Stimulated activated CD8-positive, alpha-beta memory T cell treated with anti-CD3 and anti-CD28 coated beads, Interleukin-7, amount 100 ng/mL, for 1 hour (primary cell): ENCODE measurements at places on chromosomes 12 and 14.

- DNase-seq, result no peak
These were observed 50.1 kb downstream of the ANAPC7 start for GRCh38 chr12:110353211-110353965.

DNA sequence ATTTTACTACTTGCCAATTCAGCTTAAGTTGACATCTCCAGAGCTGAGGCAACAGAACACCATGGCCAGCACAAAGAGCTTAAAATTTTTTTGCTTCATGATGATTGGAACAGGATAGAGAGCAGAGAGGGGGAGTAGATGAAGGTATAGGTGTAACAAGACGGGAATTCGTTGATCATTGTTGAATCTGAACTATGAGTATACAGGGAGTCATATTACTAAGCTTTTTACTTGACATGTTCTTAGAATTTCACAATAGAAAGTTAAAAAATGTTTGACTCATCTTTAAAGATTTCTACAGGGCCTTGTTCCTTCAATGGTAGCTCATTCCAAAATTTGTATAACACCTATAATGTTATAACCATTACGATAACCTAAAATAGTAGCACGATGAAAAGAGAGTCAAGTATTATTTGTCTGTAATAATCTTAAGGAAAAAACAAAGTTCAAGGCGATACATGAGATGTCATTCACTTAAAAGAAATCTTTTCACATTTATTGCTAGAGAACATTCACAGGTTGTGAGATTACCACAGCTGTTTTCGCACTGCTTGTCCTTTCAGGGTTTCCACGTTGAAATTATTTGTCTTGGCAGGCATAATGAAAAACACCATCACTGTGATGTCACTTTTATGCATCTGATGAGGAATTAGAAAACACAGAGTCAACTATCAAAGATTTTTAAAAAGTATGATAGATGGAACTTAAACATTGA, 33.9 kb downstream of the SPX start:
- no peak for DNase-seq

DNA sequence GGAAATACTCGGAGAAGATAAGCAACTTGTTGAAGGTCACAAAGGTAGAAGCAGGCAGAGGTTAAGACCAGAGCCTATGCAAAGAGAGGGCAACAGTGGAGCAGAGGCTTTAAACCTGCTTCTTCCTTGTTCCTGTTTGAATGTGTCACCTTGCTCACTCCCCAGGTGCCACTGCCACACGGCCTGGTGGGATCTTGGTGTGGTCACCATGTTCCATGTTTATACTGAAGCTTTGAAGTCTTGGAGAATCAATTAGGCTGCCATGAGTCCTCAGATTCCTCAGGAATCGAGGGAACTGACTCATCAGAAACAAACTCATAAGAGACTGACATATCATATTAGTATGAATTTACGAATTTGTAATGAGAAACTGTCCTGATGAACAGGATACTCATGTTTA, 46.8 kb downstream of the IQSEC3 start:
- no peak for DNase-seq

GRCh38 chr12:45561488-45561887, 168.0 kb upstream of the ARID2 start:
- DNase-seq, result no peak

DNA sequence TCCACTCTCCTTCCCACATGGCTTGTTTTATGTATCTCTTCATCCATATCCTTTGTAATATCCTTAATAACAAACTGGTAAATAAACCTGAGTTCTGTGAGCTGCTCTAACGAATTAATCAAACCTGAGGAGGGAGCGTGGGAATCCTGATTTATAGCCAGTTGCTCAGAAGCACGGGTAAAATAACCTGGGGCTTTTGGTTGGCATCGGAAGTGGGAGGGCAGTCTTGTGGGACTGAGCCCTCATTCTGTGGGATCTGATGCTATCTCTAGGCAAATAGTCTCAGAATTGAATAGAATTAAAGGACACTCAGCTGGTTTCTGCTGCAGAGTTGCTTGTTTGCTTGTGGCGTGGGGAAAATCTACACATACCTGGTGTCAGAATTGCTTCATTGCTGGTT, 17.5 kb upstream of the LDHB start:
- no peak for DNase-seq

DNA sequence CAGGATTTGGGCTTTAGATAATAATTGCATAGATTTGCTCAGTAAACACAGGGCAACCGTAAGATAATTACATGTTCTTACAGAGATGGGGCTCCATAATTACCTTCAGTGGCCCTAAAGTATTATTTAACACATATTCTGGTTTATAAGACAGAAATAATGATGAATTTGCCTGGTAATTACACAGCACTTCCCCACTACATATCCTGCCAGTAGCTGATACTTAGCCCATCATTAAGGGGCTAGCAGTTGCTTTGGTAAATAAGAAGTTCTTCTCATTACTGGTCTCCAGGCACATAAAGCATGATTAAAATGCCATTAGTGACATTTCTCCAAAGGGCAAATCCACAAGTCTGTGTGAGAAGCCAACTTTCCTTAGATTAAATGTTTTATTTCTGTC, 158.7 kb downstream of the NUAK1 start:
- no peak for DNase-seq

GRCh38 chr14:55333711-55334485, 62.7 kb downstream of the FBXO34 start:
- no peak for DNase-seq

GRCh38 chr12:27779416-27779919, 565 bp upstream of the KLHL42 start:
- no peak for DNase-seq

GRCh38 chr12:46660719-46661109, 165.1 kb downstream of the SLC38A4 start:
- no peak for DNase-seq

DNA sequence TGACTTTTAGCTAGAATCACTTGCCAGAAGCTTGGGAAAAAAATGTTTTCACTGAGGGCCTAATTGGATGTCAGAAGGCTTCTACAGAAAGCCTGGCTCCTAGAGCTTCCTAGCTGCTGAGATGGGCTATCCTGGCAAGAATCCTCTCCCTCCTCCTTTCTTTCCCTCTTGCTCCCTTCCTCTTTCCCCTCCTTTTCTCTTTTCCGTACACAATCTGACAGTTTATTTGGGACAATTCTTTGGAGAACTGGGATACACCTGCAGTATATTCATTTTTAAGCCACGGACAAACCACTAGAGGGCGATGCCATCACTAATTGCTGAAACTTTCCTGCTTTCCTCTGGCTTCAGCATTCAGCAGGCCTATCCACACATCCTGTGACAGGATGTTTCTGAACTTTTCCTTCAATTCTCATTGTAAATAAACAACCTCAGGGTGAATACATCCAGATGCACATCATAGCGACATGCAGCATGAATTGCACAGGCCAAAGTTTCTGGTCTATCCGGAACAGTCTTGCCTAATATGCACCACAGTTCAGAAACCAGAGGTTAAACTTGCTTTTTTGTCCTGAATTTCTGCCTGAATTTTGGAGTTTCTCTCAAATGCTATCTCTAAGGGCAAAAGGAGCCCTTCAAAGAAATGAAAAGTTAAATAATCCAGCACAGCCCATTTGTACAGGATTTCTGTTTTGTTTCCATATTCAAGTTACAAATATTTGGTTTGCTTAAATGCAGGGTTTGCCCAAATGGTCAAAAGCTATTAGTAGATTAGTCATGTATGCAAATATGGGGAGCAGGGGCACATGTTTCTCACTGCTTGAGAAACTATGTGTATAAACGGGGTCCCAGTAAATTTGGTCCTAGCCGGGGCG, 142.8 kb downstream of the PAWR start:
- DNase-seq, result no peak

DNA sequence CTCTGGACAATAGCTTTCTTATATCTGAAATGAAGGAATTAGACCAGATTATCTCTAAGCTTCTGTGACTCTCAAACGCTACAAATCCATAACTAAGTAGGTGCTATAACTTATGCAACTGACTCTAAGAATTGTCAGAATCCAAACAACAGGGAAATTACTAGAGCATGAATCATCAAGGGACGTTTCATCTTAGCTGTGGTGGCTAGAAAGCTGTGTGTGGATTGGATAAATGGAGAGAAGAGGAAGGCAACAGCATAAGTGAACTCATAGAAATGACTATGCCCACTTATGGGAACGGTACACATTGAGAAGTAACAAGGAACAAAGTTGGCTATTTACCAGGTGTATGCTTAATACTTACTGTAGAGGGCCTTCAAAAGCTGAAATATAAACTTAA, 96.0 kb upstream of the NEDD1 start:
- no peak for DNase-seq

- no peak for DNase-seq
These were observed 70.9 kb downstream of the DERA start for GRCh38 chr12:15982071-15982470.

- DNase-seq, result no peak
These were observed 451.8 kb upstream of the TBX3 start for GRCh38 chr12:115135800-115136211.

GRCh38 chr14:64409126-64409920, 21.2 kb downstream of the MTHFD1 start:
- no peak for DNase-seq

DNA sequence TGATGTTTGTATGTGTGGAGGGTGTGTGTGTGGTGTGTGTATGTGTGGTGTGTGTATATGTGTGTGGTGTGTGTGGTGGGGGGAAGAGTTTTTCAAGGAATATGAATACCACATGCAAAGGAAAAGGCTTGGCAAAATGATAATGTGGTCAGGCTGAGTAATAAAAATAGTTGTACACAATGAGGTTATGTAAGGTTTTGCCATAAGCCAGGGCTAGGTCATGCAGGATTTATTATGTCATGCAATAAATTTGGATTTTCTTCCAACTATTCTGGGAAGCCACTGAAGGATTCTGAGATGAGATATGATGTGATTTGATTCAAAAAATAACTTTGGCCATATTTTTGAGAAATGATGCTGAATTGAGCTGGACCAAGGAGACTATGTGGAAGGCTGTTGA, 1191.6 kb upstream of the SEL1L start:
- no peak for DNase-seq

- DNase-seq, result no peak
These were observed 76.3 kb downstream of the COX16 start for GRCh38 chr14:70283156-70283555.

GRCh38 chr12:62436164-62436503, 30.5 kb upstream of the MON2 start:
- no peak for DNase-seq
